Activated B cell treated with CpG ODN at 0.5 μM for 24 hours (primary cell): ENCODE measurements at places on chromosomes 11 and 22. TPM values are rescaled to one million over a fixed set of nuclear protein-coding genes. Genes with fewer than 3 reads are reported as not detected.
A peak's percentile ranks its signal among the peaks of the same experiment; 100 is the strongest.

APOL6 gene
- total RNA-seq = 7.7 and 8.0 TPM in 2 replicates

DNA sequence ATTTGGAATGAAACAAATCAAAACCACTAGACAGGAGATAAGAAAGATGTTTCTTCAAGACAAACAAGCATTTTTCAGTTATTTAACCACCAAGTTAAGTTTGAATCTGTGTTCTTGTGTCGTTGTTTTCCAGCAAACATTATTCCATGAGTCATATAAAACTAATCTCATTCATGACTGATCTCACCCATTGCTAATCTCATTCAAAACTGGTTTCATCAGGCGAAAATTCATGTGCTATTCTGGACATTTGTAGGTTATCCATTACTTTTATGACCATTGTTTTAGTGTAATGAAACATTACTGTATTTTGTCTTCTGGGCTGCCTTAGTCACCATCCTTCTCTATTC lies 221.8 kb downstream of the DDX10 start:
- no peak overlapping the region for H3K27ac ChIP-seq
- no peaks in the 10 kb centered on the region for H3K36me3 ChIP-seq
- no peak overlapping the region for H3K4me3 ChIP-seq
- no peak for DNase-seq
- peaks cover 9% of the 10 kb centered on the region for H3K4me1 ChIP-seq

GRCh38 chr11:126489836-126490660 lies 134.6 kb downstream of the ST3GAL4 start:
- no peak for DNase-seq
- H3K27me3 ChIP-seq = peaks cover 3% of the 10 kb centered on the region
- peaks cover 4% of the 10 kb centered on the region for H3K4me1 ChIP-seq

DNA sequence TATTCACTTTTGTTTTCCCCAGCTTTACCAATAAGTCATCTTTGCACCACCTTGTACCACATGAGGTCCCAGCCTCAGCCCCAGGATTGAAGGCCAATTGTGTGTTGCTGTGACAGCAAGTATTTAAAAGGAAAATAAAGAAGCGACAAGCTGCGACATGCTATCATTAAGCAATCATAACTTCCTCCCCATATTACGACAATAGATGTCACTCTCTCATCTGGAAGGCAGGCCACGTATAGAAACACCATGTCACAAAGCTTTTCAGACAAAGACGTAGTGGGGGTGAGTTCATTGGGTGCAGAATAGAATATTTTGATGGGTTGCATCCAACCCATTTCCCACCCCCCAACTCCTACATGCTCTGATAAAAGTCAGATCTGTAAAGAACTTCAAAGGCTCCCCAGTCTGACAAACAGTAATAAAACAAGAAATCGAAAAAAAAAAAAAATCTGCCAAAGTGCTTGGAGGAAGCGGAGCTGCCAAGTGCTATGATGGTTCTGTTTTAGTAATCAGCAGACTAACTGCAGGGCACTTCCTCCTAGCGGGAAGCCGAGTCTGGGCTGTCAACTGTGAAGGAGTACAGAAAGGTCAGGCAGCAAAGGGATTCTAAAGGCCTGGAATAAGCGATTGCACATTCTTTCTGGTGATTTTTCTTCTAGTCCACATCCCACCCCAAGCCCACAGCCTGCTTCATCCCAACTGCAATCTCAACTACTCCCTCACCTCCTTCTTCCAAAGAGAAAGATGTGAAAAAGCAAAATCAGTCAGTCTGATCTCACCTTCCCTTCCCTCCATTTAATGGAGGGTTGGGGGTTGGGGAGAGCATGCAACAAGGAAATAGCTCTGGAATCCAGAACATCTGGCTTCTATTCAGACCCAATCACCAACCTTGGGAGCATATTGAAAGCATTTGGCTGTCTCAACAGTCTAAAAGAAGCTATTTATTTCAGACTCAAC lies 131.4 kb upstream of the UBASH3B start:
- no peak overlapping the region for H3K27ac ChIP-seq
- DNase-seq = no peak
- peaks cover 22% of the 10 kb centered on the region for H3K27me3 ChIP-seq
- H3K36me3 ChIP-seq = no peaks in the 10 kb centered on the region
- no peak overlapping the region for H3K4me3 ChIP-seq

APOA4 gene
- not detected in 2 replicates for total RNA-seq

GRCh38 chr11:94574193-94574961 lies 7.2 kb downstream of the PIWIL4 start:
- no peaks in the 10 kb centered on the region for H3K36me3 ChIP-seq
- no peak overlapping the region for H3K27ac ChIP-seq
- no peak overlapping the region for H3K4me3 ChIP-seq
- H3K27me3 ChIP-seq = peaks cover 11% of the 10 kb centered on the region

- DNase-seq = no peak
- H3K27me3 ChIP-seq = no peaks in the 10 kb centered on the region
- H3K27ac ChIP-seq = peak overlapping the region; percentile 88
- peaks cover 48% of the 10 kb centered on the region for H3K36me3 ChIP-seq
These were observed 470 bp downstream of the C11orf98 start for GRCh38 chr11:62664405-62665074.
